ENCODE measurements at places on chromosomes 13 and 19.

GRCh38 chr19:33644284-33644836 lies 22.6 kb downstream of the CHST8 start:
- no peak for DNase-seq

DNA sequence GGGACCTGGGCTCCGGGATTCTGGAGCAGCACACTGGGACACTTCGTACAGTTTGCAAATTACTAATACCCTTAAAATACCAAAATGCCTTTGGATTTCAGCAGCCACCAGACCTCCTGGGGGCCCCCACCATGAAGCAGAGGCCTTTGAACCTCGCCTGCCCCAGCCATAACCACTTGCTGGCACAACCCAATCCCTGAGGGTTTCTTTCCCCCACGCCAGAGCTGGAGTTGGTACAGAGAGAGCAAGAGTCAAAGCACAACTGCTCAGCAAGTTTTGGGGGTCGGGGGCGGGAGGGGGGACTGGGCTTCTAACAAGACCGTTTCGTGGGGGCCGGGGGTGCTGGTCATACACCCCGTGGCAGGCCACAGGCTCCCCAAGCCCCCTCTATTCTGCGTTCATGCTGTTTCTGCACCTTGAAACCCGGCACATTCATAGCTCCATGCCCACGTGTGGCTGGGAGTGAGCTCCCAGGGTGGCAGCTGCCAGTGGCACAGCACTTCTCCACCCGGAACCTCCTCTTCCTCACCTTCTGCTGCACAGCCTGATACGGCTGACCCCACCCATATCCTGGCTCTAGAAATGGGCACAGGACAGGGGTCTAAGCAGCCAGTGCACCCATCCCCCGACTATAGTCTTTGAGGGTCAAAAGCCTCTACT lies 17.1 kb downstream of the PLEKHF1 start:
- DNase-seq = no peak

DNA sequence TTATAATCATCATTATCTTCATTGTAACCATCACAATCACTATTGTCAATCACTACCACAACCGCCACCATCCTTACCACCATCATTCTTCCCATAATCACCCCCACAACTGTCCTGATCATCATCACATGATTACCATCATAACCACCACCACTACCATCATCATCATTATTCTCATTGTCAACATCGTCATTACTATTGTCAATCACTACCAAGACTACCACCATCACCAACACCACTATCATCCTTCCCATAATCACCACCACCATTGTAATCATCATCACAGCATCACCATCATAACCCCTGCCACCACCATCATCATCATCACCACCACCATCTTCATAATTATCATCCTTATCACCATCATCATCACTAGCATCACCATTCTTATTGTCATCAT lies 55.2 kb downstream of the MBD3L1 start:
- DNase-seq = no peak

DNA sequence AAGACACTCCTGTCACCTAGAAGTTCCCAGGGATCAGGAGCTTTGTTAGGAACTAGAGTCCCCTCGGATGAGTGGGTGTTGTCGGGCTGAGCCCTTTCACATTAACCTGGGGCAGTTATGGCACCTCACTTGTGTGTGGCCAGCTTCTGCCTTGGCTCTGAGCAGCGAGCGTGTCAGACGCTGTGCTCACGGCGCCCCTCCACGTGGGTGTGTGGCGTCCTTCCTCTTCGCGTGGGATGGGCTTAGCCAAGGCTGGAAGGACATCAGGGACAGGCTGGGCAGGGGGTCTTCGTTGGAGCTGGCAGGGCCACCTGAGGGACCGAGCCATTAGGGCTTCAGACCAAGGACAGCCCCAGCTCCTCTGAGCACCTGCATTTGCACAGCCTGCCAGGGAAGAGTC lies 23.4 kb downstream of the DOT1L start:
- DNase-seq = no peak

DNA sequence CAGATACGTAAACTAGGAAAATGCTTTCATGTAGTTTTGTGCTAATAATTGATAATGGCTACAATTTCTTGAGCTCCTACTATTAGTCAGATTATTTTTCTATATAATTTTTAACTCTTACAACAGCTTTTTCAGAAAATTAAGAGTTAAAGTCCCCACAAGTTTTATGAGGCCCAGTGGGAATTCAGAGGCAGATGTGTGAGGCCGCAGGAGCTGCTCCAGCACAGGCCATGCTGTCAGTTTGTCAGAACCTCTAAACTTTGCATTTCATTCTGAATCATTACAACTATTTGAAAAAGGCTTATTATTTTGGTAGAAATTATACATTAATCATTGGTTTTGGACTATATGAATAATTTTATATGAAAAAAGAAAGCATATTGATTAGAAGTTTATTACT lies 370.8 kb downstream of the MYO16 start:
- no peak for DNase-seq
